Transverse colon (tissue), 4 donors: ENCODE measurements at places on chromosomes 4 and X. TPM values are rescaled to one million over a fixed set of nuclear protein-coding genes. Genes with fewer than 3 reads are reported as not detected.

Gene RTL5
- total RNA-seq = 6.0 TPM

Gene HTR2C
- total RNA-seq = not detected

Gene INPP4B
- total RNA-seq = 32.2 TPM

Gene NLGN3
- total RNA-seq = 0.40 TPM

Gene NPNT
- total RNA-seq = 26.3 TPM

Gene CD40LG
- 0.64 TPM for total RNA-seq

Gene STPG2
- total RNA-seq = 1.2 TPM

Gene TSPAN7
- total RNA-seq = 156 TPM

Gene DUSP9
- total RNA-seq = not detected

Gene REELD1
- not detected for total RNA-seq

Gene STAP1
- total RNA-seq = 4.9 TPM

Gene MAGEA10
- not detected for total RNA-seq

Gene CXCL11
- not detected for total RNA-seq

Gene TEX11
- total RNA-seq = not detected

Gene FAM47B
- total RNA-seq = not detected

Gene C1QTNF7
- 3.7 TPM for total RNA-seq

Gene TIGD4
- total RNA-seq = 0.14 TPM

Gene AIMP1
- 4.9 TPM for total RNA-seq

Gene MAGED2
- total RNA-seq = 69.6 TPM

Gene PDCL2
- not detected for total RNA-seq

Gene C4orf54
- total RNA-seq = not detected

Gene SCRG1
- total RNA-seq = 1.1 TPM

Gene ANXA10
- total RNA-seq = not detected

Gene PPBP
- not detected for total RNA-seq

Gene FAM184B
- total RNA-seq = 0.20 TPM

Gene TLL1
- 1.00 TPM for total RNA-seq

Gene EPGN
- not detected for total RNA-seq

Gene ESX1
- total RNA-seq = not detected

Gene ITM2A
- total RNA-seq = 27.7 TPM

Gene DMRTC1B
- total RNA-seq = not detected

Gene RNF212
- total RNA-seq = not detected

Gene ADGRL3
- total RNA-seq = 5.7 TPM

Gene MAP7D2
- not detected for total RNA-seq

Gene TLR7
- total RNA-seq = not detected

Gene CNGA1
- 21.0 TPM for total RNA-seq

Gene SOX3
- total RNA-seq = not detected

Gene HERC3
- 50.7 TPM for total RNA-seq

Gene FAM47A
- total RNA-seq = not detected

Gene XG
- 0.41 TPM for total RNA-seq

Gene USP51
- 0.64 TPM for total RNA-seq

Gene GABRQ
- total RNA-seq = not detected

Gene CYLC1
- not detected for total RNA-seq

Gene ALB
- 0.64 TPM for total RNA-seq

Gene CTAG1B
- total RNA-seq = not detected

Gene CNOT6L
- 30.5 TPM for total RNA-seq

Gene KDR
- 1.9 TPM for total RNA-seq

Gene BLTP1
- total RNA-seq = 168 TPM

Gene LAS1L
- 10.8 TPM for total RNA-seq

Gene RGN
- not detected for total RNA-seq

Gene VEGFC
- total RNA-seq = 1.2 TPM

Gene DYNLT3
- 28.1 TPM for total RNA-seq

Gene F8A3
- total RNA-seq = 15.2 TPM

Gene SPARCL1
- total RNA-seq = 228 TPM

Gene GASK1B
- total RNA-seq = 22.5 TPM

Gene MGARP
- 0.82 TPM for total RNA-seq

Gene GAGE12H
- not detected for total RNA-seq

Gene GSX2
- total RNA-seq = not detected

Gene FRG1
- 42.2 TPM for total RNA-seq

Gene GPRASP3
- total RNA-seq = 1.5 TPM
